ENCODE measurements at places on chromosomes 16 and 17. TPM values are rescaled to one million over a fixed set of nuclear protein-coding genes. Genes with fewer than 3 reads are reported as not detected.
A peak's percentile ranks its signal among the peaks of the same experiment; 100 is the strongest.

DNA sequence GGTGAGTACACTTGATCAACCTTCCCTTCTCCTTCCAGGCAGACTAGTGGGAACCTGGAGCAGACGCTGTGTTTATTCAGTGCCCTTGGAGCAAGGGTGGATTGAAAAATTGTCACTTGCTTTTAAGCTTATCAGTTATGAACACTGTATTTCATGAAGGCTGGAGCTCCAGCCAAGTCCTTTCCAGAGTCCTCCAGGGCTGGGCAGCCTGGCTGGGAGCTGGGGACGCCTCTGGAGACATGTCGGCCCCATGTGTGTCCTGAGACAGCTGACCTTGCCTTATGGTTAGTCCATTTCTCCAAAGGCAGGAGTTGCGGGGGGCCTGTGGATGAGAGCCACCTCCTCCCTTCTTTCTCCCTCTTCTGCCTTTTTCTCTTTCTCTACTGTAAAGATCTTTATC, 67.0 kb downstream of the RAP1GAP2 start:
- H3K27me3 ChIP-seq = no peaks in the 10 kb centered on the region
- H3K36me3 ChIP-seq = no peaks in the 10 kb centered on the region
- no peak for DNase-seq
- no peak overlapping the region for H3K27ac ChIP-seq

GRCh38 chr17:6915620-6916019, 80.2 kb upstream of the ALOX12 start:
- no peaks in the 10 kb centered on the region for H3K27me3 ChIP-seq
- H3K36me3 ChIP-seq = no peaks in the 10 kb centered on the region
- H3K4me3 ChIP-seq = no peak overlapping the region
- peaks cover 10% of the 10 kb centered on the region for H3K4me1 ChIP-seq

- no peaks in the 10 kb centered on the region for H3K4me1 ChIP-seq
- no peak overlapping the region for H3K27ac ChIP-seq
- DNase-seq = no peak
- H3K27me3 ChIP-seq = no peaks in the 10 kb centered on the region
- no peak overlapping the region for H3K4me3 ChIP-seq
These were observed 192.8 kb downstream of the BANP start for GRCh38 chr16:88144028-88144511.

- H3K36me3 ChIP-seq = no peaks in the 10 kb centered on the region
- DNase-seq = no peak
- H3K27me3 ChIP-seq = no peaks in the 10 kb centered on the region
- H3K4me3 ChIP-seq = no peak overlapping the region
These were observed 20.7 kb upstream of the TVP23A start for GRCh38 chr16:10839279-10839666.

DNA sequence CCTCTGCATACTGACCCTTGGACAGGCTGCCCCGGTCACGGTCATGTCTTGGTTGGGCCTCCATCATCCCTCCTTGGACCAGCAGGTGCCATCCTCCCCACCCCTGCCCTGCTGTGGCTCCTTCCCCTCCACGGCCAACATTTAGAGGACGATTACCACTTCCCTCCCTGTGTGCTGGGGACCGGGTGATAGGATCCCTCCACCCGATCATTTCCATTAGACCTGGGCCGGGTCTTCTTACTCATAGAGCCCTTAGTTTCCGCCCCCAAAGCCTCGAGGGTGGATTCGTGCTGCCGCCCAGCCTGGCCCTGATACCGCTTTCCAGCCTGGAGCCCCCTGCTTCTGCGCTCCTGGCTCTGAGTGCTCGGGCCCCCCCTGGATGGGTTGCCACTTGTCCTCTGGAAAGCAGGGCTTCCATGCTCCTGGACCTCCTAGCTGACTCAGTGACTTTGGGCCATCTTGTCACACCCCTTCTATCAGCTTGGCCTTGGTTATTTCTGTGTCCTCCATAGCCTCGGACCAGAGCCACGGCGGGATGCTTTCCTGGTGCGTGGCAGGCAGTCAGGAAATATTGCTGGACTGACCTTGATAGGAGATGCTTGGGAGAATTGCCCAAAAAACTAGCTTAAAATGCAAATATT, 171.4 kb downstream of the SEC14L1 start:
- no peaks in the 10 kb centered on the region for H3K27me3 ChIP-seq
- DNase-seq = no peak
- H3K4me1 ChIP-seq = peaks cover 10% of the 10 kb centered on the region
- H3K36me3 ChIP-seq = no peaks in the 10 kb centered on the region

GRCh38 chr17:27264068-27264812, 29.7 kb upstream of the WSB1 start:
- peaks cover 26% of the 10 kb centered on the region for H3K4me1 ChIP-seq
- no peak overlapping the region for H3K4me3 ChIP-seq
- H3K36me3 ChIP-seq = no peaks in the 10 kb centered on the region
- H3K27me3 ChIP-seq = no peaks in the 10 kb centered on the region
- no peak for DNase-seq
- H3K27ac ChIP-seq = peak overlapping the region; percentile 27

GRCh38 chr16:23858542-23858941, 22.8 kb downstream of the PRKCB start:
- peaks cover 29% of the 10 kb centered on the region for H3K4me1 ChIP-seq
- H3K4me3 ChIP-seq = no peak overlapping the region
- no peaks in the 10 kb centered on the region for H3K36me3 ChIP-seq
- DNase-seq = peak; percentile 67
- no peaks in the 10 kb centered on the region for H3K27me3 ChIP-seq
- peak overlapping the region; percentile 24 for H3K27ac ChIP-seq

GRCh38 chr16:54052271-54052670, 234.3 kb downstream of the IRX3 start:
- DNase-seq = no peak
- no peaks in the 10 kb centered on the region for H3K27me3 ChIP-seq
- no peak overlapping the region for H3K4me3 ChIP-seq
- H3K36me3 ChIP-seq = no peaks in the 10 kb centered on the region

- no peak overlapping the region for H3K27ac ChIP-seq
- no peaks in the 10 kb centered on the region for H3K36me3 ChIP-seq
- H3K4me1 ChIP-seq = no peaks in the 10 kb centered on the region
- H3K4me3 ChIP-seq = no peak overlapping the region
These were observed 20.3 kb upstream of the CACNG5 start for GRCh38 chr17:66814570-66814969.

- H3K27me3 ChIP-seq = no peaks in the 10 kb centered on the region
- no peak overlapping the region for H3K27ac ChIP-seq
- H3K36me3 ChIP-seq = no peaks in the 10 kb centered on the region
- H3K4me3 ChIP-seq = no peak overlapping the region
- H3K4me1 ChIP-seq = no peaks in the 10 kb centered on the region
These were observed 218.3 kb downstream of the RBFOX3 start for GRCh38 chr17:79392598-79392997.

DNA sequence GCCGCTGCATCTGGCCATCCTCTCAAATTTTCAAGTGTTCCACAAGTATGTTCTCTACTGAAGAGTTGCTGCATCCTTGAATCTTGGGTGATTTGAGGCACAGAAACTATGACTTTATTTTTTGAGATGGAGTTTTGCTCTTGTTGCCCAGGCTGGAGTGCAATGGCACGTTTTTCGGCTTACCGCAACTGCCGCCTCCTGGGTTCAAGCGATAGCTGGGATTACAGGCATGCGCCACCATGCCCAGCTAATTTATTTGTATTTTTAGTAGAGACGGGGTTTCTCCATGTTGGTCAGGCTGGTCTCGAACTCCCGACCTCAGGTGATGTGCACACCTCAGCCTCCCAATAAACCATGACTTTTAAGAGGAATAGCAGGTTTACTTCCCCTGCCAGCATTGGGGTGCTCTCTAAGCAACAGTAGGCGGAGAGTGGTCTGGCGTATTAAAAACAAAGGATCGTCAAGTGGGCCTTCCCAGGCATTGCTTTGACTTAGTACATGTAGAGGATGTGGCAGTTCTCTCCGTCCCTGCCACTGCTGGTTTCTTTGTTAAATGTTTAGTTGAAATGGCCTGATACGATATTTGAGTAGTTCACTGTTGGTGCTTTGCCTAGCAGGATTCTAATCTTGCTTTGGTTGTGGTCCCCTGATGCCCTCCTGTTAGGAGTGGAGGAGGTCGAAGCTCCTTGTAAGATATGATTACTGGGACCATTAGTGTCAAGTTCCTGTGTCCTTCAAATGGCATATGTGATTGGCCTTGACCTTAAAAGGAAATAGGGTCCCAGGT, 9.5 kb downstream of the PYCARD start:
- H3K36me3 ChIP-seq = peaks cover 75% of the 10 kb centered on the region
- DNase-seq = no peak
- H3K4me1 ChIP-seq = no peaks in the 10 kb centered on the region
- no peaks in the 10 kb centered on the region for H3K27me3 ChIP-seq
- no peak overlapping the region for H3K27ac ChIP-seq

- no peak overlapping the region for H3K4me3 ChIP-seq
- peaks cover 27% of the 10 kb centered on the region for H3K4me1 ChIP-seq
- H3K27ac ChIP-seq = no peak overlapping the region
- no peak for DNase-seq
These were observed 3.2 kb downstream of the NDE1 start for GRCh38 chr16:15653227-15653626.

DNA sequence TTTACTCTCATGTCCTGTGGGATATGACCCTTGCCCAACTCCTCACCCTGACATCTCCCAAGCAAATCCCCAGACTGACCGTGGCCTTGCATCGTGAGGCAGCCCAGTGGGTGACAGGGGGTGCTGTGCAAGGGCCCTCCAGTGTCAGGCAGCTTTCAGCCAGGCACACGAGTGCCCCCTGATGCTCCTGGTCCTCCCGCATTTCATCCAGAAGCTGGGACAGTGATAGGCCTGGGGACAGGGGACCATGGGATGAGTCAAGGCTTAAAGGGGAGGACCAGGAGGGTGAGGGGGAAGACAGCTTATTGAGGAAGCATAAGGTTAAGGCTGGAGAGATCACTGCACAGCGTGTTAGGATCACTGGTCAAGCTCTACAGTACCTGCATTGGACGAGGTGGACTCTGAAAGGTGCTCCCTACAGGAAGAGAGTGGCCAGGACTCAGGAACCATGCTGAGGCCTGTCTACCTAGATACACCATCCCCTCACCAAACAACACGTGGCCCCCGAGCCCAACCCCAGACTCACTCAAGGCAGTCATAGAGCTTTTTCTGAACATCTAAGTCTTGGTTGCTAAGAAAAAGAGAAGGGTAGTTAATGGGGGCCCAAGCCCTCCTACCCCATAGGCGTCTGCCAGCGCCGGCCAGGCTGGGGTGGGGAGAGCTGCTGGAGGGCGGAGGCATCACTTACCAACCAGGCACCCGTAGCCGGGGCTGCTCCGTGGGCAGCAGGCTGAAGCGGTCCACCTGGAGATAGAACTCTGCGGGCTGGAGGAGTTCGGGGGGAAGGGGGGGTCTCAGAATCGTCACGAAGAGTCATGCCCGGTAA, 998 bp downstream of the ACD start:
- H3K4me3 ChIP-seq = peak overlapping the region; percentile 88
- DNase-seq = no peak
- H3K4me1 ChIP-seq = peaks cover 16% of the 10 kb centered on the region
- H3K36me3 ChIP-seq = peaks cover 23% of the 10 kb centered on the region

GRCh38 chr17:279776-280175, 72.8 kb downstream of the RPH3AL start:
- H3K27me3 ChIP-seq = no peaks in the 10 kb centered on the region
- peak; percentile 19 for DNase-seq
- peaks cover 11% of the 10 kb centered on the region for H3K4me1 ChIP-seq
- no peak overlapping the region for H3K4me3 ChIP-seq
- peak overlapping the region; percentile 61 for H3K27ac ChIP-seq
- peaks cover 6% of the 10 kb centered on the region for H3K36me3 ChIP-seq

DNA sequence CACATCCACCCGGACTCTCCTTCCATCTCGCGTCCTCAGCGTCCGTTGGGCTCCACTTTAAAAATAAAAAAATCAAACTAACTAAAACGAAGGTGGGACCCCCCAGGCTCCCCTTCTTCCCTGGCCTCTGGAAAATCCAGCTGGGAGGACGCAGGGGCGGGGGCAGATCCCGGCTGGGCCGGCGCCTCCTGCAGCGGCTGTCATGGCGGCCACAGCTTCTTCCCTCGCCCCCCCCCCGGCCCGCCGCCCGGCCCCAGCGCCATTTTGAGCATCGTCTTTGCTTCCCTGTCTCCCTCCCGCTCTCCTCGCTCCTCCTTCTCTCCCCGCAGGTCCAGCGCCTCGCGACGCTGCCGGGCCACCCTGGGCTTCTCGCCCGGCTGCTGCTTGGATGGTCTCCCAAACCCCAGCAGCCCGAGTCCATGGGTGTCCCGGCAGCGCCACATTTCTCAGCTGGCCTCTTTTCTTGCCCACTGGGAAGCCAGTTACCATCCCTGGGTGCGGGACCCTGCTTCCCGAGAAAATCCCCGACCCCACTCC, 3.3 kb downstream of the HOXB2 start:
- no peaks in the 10 kb centered on the region for H3K27me3 ChIP-seq
- H3K27ac ChIP-seq = peak overlapping the region; percentile 88
- no peak overlapping the region for H3K4me3 ChIP-seq
- DNase-seq = no peak
- H3K4me1 ChIP-seq = peaks cover 14% of the 10 kb centered on the region
- H3K36me3 ChIP-seq = no peaks in the 10 kb centered on the region

- no peak overlapping the region for H3K4me3 ChIP-seq
- peak overlapping the region; percentile 63 for H3K27ac ChIP-seq
- no peaks in the 10 kb centered on the region for H3K36me3 ChIP-seq
These were observed 30.3 kb upstream of the MYO15B start for GRCh38 chr17:75557075-75557851.

GRCh38 chr17:46126840-46127239, 66.4 kb downstream of the KANSL1 start:
- H3K4me1 ChIP-seq = peaks cover 40% of the 10 kb centered on the region
- H3K36me3 ChIP-seq = no peaks in the 10 kb centered on the region
- no peak overlapping the region for H3K4me3 ChIP-seq
- H3K27me3 ChIP-seq = no peaks in the 10 kb centered on the region

GRCh38 chr16:1991948-1992703, 2.4 kb downstream of the SYNGR3 start:
- peaks cover 6% of the 10 kb centered on the region for H3K36me3 ChIP-seq
- H3K4me1 ChIP-seq = peaks cover 26% of the 10 kb centered on the region
- peaks cover 30% of the 10 kb centered on the region for H3K27me3 ChIP-seq
- peak; percentile 99 for DNase-seq
- H3K4me3 ChIP-seq = peak overlapping the region; percentile 46

The ANKRD40CL gene
- not detected for total RNA-seq

The TBX2 gene
- 130 TPM for total RNA-seq

The TPSAB1 gene
- 31.1 TPM for total RNA-seq
